HepG2 (cell line): ENCODE measurements at places on chromosomes 6 and 20.

GRCh38 chr6:44453146-44453545, 65.6 kb downstream of the CDC5L start:
- DNase-seq, result no peak

DNA sequence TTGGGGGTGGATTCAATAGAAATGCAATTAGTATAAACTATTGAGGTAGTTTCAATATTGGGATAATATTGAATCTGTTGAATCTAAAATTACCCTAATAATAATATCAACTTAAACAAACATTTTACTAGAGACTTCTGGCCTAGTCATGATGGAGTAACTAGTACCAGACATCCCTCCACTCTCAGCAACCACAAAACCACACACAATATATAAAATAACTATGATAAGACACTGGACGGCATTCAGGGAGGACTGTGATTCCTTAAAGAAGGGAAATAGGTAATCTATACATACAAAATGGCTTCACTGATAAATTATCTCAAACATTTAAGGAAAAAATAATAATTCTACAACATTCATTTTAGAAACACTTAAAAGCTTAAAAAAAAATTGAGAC, 38.9 kb upstream of the TMEM14A start:
- DNase-seq, result no peak

DNA sequence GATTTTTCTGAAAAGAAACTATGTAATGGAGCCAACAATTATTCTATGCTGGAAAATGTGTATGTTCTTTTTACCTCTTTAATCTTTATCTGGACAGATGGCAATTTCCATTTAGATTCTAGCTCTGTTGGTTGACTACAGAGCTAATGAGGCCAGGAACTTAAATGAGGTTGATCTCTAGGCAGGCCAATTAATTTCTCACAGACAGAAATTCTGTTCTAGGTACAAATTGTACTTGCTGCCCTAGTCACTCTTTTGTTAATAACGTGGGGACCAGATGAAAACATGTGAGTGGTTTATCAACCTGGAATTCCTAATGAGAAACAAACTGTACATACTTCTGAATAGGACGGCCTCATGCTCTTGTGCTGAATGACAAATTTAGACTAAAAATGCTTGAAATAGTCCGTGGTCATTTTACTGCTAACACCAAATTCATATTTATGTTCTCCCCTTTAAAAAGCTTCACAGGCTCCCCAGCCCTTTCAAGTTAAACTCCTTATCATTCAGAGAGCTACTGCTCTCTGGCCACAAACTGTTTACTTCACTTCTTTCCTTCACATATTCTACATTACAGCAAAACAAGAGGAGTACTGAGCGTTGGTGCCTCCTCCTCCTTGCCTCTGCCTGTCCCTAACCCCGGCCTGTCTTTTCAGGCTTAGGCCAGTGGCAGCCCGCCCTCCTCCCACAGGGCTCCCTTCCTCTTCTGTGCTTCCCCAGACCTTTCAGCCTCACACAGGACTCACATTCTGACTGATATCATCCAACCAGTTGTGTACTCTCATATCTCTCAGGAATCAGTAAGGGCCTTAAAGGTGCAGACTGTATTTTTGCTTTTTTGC, 41.4 kb downstream of the DTNBP1 start:
- DNase-seq, result no peak

- DNase-seq, result no peak
Observed at GRCh38 chr6:1437553-1438406, 48.4 kb downstream of the FOXF2 start.

- no peak for DNase-seq
Observed at GRCh38 chr6:13079096-13079723, 249.1 kb downstream of the TBC1D7 start.

- no peak for DNase-seq
Observed at GRCh38 chr6:117955684-117956256, 48.7 kb downstream of the SLC35F1 start.

DNA sequence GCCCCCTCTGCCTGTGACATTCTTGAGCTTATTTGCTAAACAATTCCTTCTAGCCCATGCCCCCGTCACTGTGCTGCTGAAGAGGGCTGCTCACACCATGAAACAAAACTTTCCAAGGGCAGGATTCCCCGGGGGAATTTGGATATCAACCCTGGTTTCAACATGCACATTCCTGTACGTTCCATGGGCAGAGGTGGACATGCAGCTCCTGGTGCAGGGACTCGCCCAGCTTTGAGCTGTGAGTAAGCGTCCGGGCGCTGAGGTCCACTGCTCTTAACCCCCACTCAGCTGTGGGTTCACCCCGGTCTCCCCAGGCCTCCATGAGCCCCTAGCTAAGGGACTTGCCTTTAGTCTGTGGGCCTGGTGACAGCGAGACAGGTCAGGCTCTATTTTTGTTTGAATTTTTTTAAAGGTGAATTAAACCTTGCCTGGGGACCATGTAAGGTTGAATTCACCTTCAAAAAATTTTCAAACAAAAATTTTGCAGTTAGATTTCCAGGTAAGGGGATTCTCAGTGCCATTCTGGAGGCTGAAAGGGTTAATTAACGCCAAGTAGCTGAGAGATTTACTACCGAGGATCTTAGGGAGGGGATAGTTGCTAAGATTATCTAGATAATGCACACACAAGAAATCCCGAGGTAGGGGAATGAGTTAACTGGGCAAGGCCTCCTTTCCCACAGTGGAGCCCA, 70.3 kb upstream of the SLC22A23 start:
- DNase-seq, result no peak

DNA sequence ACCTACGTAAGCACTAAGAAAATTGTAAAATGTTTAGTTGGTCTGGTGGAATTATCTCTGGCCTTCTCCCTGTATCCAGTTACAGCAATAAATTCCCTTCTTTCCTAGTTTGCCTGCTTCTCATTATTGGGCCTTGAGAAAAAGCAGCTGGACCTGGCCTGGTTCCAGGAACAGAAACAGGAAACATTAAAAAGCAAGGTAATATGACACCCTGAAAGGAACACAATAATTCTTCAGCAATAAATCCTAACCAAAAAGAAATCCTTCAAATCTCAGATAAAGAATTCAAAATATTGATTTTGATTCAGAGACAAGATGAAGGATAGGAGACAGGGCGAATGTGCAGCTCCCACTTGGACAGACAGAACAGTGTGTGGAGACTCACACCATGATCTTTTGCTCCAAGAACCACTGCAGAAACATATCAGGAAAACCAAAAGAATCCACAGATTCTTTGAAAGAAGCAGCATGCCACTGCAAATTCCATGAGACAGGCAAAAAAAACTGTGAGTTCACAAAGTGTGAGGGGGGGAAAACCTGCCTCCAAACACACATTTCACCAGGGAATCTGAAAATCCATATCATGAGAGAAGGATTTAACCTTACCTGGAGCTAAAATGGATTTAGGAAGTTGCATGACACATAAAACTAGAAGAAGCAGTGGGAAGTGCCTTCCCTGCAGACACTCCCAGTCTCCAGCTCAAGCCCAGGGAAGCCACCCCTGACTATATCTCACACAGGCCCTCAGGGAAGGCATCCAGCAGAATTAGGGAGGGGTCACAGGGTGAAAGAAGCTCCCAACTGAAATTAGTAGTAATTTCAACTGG, 28.9 kb downstream of the TREM1 start:
- no peak for DNase-seq
